ENCODE measurements at places on chromosomes 7 and 10.

DNA sequence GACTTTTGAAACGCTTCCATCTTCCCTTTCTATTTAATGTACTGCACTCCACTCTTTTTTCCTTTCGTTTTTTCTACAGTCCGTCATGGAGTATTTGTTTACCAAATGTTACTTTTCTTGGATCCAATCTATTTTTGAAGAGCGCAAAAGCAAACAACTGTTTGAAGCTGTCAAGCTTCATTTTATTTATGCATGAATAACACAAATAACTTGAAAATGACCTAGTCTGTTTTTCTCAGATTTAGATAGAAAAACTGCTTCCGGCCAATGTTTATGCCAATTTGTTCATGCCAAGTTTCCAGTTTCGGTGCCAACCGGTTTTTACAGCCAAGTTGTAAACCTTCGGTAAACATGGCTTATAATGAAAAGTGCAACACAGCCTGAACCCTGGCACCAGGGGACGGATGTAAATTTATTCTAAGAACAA lies 150.9 kb upstream of the KLF6 start:
- no peak for DNase-seq

DNA sequence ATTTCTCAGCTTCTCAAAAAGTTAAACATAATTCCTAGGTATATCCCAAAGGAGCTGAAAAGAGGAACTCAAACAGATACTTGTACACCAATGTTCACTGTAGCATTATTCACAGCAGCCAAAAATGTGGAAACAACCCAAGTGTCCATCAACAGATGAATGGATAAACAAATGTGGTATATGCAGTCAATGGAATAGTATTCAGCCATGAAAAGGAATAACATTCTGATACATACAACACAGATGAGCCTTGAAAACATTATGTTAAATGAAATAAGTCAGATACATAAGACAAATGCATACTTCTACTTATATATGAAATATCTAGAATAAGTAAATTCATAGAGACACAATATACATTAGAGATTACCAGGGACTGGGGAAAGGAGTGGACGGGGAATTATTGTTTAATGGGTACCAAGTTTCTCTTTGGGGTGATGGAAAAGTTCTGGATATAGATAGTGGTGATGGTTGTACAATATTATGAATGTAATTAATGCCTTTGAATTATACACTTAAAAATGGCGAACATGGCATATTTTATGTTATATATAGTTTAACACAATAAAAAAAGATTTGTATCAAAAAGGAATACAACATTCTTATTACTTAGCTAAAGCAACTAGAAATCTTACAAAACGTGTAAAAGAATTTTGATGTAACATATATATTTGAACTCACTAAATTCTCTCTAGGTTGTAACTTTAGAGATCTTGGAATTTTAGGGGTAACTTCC lies 15.0 kb downstream of the PEX1 start:
- DNase-seq: no peak

- no peak for DNase-seq
Measured at GRCh38 chr10:110842326-110842904, 29.3 kb upstream of the PDCD4 start.

GRCh38 chr10:84933402-84933801 lies 605.0 kb downstream of the CCSER2 start:
- no peak for DNase-seq

DNA sequence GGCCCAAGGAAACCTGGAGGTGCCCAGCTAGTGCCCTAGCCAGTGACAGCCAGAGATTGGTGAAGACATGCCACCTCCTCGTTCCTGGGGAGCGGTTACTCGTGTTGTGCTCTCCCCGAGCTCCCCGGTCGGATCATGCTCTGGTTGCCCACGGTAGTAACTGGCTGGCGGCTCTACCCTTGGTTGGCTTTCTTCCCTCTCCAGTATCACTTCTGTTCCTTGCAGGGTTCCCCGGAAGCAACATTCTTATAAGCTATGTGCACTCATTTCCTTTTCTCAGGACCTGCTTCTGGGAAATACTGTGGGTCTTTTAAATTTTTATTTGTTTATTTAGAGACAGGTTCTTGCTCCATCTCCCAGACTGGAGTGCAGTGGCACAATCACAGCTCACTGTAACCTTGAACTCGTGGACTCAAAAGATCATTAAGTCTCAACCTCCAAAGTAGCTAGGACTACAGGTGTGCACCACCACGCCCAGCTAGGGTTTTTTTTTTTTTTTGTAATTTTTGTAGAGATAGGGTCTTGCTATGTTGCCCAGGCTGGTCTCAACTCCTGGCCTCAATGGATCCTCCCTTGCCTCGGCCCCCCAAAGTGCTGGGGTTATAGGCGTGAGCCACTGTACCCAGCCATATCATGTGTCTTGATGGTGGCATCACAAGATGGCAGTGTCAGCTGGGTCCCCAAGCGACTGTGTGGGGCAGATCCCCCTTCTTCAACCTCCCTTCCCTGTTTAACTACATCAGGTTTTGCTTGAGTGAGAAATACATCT lies 6.9 kb upstream of the CALHM1 start:
- DNase-seq: no peak

GRCh38 chr7:142594078-142594477 lies 155.2 kb upstream of the PRSS1 start:
- DNase-seq: no peak

GRCh38 chr7:125468855-125469174 lies 539.2 kb upstream of the POT1 start:
- no peak for DNase-seq

DNA sequence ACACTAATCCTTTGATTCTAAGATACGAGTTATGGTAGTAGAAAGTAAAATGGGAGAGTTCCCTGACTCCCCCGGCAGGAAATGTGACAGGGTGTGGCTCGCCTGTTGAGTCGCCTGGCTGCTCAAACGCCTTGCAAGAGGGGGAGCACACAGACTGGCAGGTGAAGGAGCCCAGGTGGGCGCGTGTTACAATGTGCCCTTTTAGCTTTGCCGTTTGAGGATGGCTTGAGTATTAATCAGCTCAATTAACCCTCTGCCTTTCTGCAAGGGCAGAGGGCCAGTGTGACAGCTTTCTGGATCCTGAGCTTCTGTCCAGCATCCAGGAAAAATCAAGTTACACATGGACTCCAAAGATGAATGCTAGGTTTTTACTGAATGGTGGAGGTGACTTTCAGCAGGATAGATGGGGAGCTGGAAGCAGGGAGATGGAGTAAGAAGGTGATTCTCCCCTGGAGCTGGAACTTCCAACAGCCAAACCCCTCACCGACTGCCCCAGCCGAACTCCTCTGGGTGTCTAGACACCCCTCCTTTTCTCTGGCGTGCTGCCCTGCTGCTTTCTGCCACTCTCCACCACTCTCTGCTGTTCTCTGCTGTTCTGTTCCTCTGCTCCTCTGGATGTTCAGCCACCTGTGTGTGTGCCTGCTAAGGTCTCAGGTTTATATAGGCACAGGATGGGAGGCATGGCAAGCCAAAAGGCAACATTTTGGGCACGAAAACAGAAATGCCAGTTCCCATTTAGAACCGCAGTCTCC lies 548.8 kb upstream of the KCND2 start:
- no peak for DNase-seq

GRCh38 chr7:620056-620455 lies 100.4 kb upstream of the PDGFA start:
- DNase-seq: no peak

- DNase-seq: no peak
Measured at GRCh38 chr10:122128357-122128756, 139.4 kb downstream of the TACC2 start.

DNA sequence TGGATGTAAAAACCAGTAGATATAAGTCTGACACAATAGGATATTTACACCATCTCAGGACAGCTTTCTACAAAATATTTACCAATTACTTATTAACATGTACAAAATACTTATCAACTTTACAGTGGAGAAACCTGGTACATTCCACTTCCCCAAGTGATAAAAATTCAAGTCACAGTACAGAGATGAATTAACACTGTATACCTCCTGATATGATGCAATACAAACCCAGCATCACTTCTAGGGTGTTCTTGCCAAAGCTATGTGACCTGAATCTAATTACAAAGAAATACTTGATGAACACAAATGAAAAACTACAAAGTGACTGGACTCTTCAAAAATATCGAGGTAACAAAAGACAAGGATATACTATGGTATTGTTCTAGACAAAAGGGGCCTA lies 156.4 kb upstream of the FGFR2 start:
- DNase-seq: no peak

DNA sequence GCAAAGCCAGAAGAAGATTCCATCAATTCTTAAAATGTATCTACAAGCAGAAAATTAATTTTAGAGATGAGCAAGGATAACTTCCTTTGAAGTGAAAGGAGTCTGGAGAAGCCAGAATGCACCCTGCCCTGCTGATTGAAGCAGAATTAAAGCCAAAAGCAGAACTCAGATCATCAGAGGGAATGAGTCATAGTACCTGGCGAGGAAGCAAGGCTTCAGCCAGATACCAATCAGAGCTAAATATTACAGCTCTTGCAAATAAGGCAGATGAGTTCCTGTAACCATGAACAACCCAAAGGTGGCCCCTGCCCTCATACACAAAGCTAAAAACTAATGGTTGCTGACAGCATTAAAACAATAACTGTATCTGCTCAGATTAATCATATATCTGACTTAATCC lies 10.4 kb downstream of the HTR7 start:
- no peak for DNase-seq

- DNase-seq: no peak
Measured at GRCh38 chr10:67695555-67695954, 440 bp downstream of the CTNNA3 start.

- no peak for DNase-seq
Measured at GRCh38 chr7:45625067-45625466, 50.9 kb downstream of the ADCY1 start.

DNA sequence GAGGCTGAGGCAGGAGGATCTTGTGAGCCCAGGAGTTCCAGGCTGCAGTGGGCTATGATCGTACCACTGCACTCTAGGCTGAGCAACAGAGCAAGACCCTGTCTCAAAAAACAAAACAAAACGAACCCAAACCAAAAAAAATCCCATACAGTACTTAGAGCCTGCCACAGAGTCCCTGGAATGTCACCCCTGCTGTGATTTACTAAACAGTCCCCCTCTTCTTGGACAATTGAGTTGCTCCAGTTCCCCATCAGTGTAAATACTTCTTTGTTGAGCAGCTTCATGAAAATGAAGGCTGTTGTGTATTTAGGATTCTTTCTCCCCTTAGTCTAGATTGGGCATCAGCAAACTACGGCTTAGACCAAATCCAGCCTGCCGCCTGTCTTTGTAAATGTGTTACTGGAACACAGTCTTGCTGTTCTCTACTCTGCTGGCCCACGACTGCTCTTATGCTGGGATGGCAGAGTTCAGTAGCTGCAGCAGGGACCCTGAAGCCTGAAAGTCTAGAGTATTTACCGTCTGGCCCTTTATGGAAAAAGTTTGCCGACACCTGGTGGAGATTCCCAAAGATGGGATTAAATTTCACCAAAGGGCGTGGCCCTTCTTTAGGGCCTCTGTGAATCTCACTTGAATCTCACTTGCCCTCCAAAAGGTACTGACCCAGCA lies 57.8 kb downstream of the PALD1 start:
- DNase-seq: no peak

GRCh38 chr10:29737074-29737593 lies 102.4 kb upstream of the SVIL start:
- no peak for DNase-seq

DNA sequence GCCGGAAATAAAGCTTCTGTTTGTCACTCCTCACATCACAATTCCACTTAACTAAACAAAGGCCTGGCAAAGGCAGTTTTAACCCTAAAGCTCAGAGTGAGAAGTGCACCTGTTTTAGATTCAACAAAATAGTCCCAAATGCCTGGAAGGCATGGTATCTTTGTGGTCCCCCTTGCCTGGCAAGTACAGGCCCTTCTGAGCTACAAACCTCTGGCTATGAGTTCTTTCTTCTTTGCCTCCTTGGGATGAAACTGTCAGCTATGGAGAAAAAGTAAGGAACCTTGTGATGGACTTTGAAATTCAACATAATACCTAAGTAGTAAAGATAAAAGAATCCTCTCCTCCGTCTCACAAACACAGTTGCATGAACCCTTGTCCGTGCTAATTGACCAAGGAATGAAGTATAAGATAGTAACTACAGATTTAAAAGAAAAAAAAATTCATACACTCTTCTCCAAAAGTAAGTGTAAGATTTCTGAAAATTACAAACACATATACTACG lies 244.5 kb upstream of the ETV1 start:
- DNase-seq: no peak

DNA sequence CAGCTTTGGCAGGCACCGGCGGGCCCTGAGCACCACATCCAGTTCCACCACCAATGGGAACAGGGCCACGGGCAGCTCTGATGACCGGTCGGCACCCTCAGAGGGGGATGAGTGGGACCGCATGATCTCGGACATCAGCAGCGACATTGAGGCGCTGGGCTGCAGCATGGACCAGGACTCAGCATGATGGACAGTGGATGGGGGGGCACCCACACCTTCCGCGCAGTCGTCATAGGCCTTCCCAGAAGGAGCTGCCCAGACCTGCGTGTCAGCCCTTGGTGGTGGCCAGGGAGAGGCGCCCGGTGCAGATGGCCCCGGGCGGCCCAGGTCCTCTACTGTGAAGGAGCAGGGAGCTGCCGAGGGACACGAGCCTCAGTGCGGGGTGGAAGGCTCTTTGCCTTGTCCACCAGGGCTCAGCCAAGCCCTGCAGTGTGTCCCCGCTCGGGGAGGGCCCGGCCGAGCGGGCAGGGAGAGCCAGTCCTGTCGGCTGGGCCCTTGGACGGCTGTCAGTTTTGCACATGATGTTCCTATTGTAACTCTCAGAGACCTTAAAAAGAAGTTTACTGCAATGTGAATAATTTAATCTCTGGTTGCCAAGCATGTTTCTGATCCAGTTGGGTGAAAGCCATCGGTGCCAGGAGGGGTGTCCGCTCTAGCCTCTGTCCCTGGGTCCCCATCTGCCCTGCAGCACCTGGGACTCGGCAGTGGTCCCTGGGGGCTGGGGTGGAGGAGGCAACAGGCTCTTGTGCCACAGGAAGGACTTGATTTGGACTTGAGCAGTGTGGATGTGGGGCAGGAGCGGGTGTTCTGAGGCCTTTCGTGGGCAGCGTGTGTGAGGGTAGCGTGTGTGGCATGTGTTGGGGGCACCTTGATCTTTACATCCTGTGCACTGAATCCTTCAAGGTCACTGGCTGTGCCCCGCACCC lies 12.6 kb downstream of the NACAD start:
- DNase-seq: no peak

GRCh38 chr7:129609666-129610065 lies 1.9 kb upstream of the NRF1 start:
- no peak for DNase-seq

DNA sequence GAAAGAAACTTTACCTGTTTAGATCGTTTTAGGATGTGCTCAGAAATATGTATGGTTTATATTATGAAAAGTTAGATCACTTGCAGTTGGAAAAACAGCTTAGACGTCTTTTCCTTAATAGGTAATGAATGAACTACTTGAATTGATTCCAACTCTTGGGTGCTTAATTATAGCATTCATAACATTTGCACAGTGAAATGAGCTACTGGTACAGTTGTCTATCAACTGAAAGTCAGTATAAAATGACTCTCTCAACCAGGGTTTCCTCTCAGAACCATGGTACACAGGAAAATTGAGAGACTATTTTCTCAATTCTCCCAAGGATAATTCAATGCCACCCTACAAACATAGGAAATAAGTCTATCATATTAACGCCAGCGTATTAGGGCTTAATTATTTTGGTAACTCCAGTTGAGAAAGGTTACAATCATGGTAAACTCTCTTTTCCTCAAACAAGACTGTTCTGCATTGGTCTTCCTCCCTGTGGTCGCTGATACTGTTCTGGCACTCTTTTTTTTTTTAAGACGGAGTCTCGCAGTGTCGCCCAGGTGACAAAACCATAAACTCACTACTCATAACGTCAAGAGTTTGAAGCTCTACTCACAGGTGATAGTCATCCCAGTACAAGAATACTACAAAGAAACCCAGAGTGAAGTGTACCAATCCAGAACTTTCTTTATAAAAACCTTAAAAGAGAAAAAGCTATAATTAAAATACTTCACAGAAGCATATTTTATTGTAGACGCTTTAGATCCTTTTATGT lies 2.0 kb downstream of the ANLN start:
- DNase-seq: no peak
